GM04503 (cell line): ENCODE measurements at places on chromosomes 5 and 9.

- no peak for DNase-seq
Observed at GRCh38 chr9:18616976-18617375, 143.0 kb downstream of the ADAMTSL1 start.

GRCh38 chr9:121294866-121295661 is 27.1 kb downstream of the GSN start:
- DNase-seq = no peak

GRCh38 chr5:137837491-137838394 is 29.9 kb upstream of the MYOT start:
- DNase-seq = no peak

DNA sequence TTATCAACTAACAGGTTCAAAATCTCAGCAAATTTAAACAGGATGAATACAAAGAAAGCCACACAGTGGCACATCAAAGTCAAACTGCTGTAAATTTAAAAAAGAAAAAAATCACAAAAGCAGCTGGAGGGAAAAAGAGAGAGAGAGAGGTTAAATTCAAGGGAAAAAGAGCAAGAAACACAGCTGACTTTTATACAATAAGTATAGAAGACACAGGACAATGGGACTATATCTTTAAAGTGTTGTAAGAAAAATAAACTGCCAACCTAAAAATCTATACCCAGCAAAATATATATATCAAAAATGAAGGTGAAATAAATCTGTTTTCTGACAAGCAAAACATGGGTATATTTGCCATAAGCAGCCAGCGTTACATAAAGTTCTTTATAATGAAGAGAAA is 261.5 kb downstream of the TLE1 start:
- no peak for DNase-seq

GRCh38 chr9:98465799-98466198 is 210.3 kb upstream of the TBC1D2 start:
- no peak for DNase-seq

DNA sequence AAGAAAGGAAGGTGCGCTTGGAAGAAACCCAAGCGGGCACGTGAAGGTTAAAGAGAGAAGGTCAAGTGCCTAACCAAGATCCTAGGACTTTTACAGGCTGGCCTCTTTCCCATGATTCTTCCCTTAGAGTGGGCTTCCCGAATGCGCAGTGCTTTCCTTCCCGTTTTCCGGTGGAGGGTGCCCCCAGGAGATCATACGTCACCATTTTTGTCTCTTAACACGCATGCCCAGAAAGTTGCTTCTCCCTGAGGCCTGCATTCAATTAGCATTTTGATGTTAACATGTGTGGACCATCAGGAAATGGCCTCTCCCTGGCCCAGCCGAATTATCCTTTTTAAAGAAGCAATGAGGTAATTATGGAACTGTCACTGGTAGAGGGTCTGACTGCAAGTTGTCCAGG is 1.9 kb upstream of the RUSC2 start:
- DNase-seq = peak; percentile 37

DNA sequence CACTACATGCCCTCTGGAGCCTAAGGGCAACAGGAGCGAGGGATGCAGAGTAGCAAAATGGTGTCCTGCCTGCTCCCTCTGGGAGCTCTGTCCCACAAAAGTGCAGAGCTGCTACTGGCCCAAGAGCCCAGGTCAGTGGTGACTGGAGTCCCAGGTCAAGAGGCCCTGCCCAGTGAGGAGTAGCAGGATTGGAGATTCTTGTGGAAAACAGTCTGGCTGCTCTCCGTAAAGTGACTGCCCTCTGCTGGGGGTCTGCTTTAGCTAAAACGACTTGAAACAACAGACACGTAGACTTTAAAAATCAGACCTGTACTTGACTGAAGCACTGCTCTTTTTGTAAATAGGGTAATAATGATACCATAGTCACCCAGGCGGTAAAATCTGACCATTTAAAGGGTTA is 917.0 kb downstream of the MAT2B start:
- no peak for DNase-seq

- no peak for DNase-seq
Observed at GRCh38 chr9:93365427-93366118, 85.9 kb upstream of the FAM120A start.

DNA sequence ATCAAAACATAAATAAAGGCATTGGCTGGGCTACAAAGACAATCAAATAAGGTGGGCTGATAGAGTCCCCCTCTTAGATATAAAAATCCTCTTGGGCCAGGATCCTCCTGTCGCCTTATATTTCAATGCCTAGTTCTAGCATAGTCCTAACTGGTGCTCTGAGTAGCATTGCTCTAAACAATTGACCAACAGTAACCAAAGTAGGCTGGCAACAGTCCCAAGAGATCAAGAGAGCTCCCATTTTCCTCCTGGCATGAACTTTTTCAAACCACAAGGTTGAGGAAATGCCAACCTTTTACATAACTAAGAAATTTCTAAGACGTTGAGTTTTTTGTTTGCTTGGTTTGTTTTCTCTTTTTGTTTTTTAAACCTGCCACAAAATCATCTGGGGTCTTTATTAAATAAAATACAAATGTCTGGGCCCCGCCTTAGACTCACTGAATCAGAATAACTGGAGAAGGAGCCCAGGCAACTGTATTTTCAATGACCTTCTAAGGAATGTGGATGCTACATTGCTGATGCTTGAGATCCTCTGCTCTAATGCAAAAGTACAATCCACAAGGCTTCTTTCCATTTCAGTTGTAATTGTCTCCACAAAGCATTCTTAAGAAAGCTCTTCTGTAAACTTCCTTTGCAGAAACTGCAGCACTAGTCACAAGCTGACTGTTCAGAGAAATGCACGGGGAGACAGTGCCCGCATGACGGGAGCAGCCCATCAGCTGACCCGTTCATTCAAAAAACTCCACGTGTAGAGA is 2.9 kb downstream of the SLC45A2 start:
- peak; percentile 45 for DNase-seq

DNA sequence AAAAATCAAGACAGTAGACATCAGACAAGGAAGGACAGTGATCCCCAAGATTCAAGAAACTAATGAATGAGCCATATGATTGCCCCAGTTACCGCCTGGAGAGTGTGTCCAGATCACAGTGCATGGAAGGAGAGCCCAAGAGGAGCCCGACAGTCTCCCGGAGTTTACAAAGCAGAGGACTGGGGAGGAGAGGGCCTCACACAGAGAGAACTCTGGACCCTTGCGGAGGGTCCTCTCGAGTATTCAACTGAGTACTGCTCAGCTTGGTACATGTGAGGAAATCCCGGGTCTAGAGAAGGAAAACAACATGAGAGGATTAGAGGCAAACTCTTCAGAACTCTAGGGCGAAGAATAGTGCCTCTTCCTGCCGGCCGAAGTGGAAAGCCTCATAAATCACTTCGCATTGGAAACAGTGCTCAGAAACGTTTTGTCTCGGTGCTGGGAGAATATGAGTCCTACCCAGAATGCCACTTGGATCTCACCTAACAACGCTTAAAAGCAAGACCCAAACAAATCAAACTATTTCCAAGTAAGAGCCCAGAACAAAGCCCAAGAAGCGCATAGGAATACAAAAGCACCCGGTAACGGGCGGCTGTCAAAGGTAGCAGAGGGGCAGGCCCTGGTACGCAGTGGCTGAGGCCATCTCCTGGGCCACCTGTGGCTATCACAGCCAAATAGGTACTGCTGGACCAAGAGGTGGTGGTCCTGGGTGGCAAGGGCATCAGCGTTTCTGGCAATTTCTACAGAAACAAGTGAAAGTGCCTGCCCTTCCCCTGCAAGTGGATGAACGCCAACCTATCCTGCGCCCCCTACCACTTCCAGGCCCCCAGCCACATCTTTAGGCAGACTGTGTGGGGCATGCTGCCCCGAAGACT is 36.0 kb downstream of the FAM78A start:
- no peak for DNase-seq

GRCh38 chr9:137021979-137022661 is 5.9 kb downstream of the ABCA2 start:
- DNase-seq = no peak

DNA sequence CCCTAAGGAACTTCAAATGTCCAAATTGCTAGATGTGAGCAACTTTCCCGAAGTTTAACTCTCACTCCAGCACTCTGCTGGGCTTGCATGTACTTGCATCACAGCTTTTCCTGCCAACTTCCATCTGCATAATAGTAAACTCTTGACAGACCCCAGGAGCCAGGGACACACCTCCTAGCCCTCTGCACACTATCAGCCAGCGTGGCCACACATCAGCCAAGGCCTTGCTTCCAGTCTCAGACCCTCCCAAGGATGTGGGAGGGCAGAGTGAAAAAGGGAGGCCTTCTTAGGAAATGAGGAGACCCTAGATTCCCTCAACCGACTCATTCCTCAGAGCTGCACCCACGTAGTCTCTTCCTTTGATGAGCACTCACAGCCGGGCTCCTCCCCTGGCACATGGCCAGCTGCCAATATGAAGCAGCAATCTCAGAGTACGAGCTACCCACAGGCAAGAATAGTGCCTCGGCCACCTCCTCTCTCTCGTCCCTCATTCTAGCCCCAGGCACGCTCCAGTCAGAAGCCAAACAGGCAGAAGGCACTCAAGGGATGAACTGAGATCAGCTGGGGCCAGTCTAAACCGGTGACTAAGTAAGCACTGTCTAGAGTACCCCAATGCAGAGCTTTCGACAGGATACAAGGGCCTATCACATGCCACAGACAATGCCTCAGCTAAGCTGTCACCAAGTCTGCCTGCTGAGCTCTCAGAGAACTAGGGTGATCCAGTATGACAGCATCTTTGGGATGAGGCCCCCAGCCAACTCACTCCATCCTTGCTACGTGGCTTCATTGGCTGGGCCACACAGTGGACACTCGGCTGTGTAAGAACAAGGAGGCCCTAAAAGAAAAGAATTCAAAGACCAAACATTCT is 2.3 kb downstream of the P4HA2 start:
- DNase-seq = peak; percentile 80

- DNase-seq = no peak
Observed at GRCh38 chr9:72346333-72346732, 18.7 kb downstream of the ZFAND5 start.

DNA sequence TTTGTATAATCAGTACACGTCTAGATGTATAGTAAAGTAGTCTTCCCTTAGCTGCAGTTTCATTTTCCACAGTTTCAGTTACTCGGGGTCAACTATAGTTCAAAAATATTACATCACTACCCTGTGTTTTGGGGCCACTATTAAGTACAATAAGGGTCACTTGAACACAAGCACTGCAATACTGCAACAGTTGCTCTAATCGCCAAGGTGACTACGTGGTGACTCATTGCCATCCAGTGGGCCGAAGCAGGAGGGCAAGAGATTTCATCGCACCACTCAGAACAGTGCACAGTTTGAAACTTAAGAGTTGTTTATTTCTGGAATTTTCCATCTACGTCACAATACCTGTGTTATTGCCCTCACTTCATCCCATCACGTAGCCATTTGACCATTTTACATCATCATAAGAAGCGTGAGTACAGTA is at the start of gene ARL14EPL:
TSS of gene ARL14EPL (plus strand) at position 379 of the 424 bp plus-strand sequence. CDS start 18,994 bp downstream, outside the sequence.
- DNase-seq = peak; percentile 28

GRCh38 chr5:29001666-29002065 is 1963.3 kb upstream of the CDH9 start:
- no peak for DNase-seq

DNA sequence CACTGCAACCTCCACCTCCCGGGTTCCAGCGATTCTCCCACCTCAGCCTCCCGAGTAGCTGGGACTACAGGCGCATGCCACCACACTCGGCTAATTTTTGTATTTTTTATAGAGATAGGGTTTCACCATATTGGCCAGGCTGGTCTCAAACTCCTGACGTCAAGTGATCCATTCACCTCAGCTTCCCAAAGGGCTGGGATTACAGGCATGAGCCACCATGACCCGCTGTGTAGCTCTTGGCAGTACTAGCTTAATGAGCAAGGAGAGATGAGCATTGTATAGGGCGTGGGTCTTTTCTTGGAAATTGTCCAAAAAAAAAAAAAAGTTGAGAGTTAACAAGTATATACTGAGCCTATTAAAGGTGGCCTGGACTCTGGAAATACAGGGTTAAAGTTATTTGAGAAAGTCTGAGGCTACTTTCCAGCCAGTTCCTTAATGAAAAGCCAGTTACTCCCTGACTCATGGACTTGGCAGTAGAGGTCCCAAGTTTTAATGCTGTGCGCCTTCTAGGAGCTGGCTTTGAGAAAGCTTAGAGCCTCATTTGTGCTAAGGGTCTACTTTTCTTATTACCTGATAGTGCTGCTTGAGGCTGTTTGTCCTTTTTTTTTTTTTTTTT is 4.2 kb upstream of the FGF18 start:
- DNase-seq = no peak

DNA sequence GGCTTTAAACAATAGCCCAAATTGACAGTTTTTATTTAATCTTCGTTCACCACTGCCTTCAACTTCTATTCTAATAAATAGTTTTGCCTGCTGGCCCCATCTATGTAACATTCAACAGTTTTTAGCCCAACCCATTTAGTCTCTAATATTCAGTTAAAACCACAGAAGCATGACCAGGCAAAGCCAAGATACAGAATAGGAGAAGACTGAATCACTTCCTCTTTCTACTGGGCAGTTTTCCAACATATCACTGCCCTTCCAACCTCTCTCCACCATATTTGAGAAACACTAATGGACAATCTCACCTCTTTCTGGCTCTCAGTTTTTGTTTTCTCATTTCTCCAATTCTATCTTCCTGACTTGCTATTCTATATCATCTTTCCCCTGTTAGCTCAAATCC is 352.9 kb downstream of the DNAH5 start:
- peak; percentile 71 for DNase-seq

GRCh38 chr9:15882328-15882727 is 329.5 kb downstream of the CCDC171 start:
- DNase-seq = no peak

GRCh38 chr5:164000819-164001218 is 495.4 kb downstream of the MAT2B start:
- DNase-seq = no peak

- no peak for DNase-seq
Observed at GRCh38 chr5:151121665-151122064, 35.9 kb downstream of the ANXA6 start.

- DNase-seq = no peak
Observed at GRCh38 chr9:134408389-134408788, 82.1 kb downstream of the RXRA start.

GRCh38 chr9:78572266-78572665 is 275.3 kb downstream of the PSAT1 start:
- no peak for DNase-seq

DNA sequence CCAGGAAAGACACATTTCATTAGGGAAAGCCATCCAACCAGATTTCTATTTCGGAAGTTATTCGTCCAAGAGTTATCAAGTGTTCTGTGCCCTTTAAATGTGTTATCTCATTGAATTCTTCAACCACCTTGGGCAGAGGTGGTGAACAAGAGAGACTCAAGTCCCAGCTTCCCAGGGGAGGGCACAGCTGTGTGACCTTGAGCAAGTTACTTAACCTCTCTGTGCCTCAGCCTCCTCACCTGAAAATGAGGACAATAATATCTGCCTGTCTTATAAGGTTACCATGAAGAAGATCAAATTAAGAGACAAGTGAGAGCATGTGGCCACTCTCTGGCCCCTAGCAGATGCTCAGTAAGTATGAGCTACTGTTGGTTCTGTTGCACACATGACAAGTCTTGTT is 37.4 kb downstream of the WHRN start:
- no peak for DNase-seq
